ENCODE measurements at places on chromosomes 1 and 21.

- DNase-seq, result no peak
Measured at GRCh38 chr1:54070171-54070837, 16.9 kb downstream of the TCEANC2 start.

DNA sequence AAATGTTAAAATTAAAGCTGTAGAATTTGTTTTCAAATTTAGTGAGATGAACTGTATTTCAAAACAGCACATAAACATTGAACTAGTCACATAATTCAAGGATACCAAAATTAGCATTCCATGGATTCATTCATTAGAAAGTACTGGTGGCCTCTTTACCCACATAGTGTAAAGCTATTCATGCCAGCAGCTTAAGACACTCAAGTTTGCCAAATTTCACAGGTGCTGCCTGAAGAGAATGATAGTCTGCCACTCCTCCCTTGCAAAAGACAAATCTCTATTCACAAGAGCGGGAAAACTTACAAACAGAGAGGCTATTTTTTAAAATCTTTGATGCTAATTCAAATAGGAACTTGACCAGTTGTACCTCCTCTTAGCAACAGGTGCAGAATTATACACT lies 337.0 kb downstream of the BRINP3 start:
- DNase-seq, result no peak

DNA sequence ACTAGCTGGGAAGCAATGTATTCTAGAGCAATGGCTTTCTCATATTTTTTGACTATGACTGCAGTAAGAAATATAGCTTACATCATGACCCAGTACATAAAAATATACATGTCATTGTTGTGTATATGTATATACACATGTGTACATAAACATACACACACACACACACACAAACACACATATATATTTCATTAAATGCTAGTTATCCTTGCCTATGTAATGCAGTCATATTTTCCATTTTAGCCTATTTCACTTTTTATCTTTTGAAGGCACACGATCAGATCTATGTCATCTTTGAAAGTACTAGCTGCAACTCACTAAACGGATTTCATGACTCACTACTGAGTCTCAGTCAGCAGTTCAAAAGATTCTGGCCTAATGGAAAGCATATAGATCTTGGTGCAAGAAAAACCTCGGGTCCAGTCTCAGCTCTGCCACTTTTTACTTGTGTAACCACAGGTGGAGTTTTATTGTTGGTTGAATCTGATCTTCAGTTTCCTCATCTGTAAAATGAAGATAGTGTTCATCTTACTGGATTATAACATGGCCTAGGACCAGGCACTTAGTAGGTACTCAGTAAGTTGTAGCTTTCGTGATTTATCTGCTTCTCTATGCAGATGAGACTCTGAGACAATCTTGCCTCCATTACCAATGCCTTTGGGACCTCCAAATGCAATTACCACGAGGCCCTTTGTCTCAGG lies 325.6 kb downstream of the RRAGC start:
- DNase-seq, result no peak

- DNase-seq, result no peak
Measured at GRCh38 chr1:41856944-41857285, 61.8 kb downstream of the HIVEP3 start.

DNA sequence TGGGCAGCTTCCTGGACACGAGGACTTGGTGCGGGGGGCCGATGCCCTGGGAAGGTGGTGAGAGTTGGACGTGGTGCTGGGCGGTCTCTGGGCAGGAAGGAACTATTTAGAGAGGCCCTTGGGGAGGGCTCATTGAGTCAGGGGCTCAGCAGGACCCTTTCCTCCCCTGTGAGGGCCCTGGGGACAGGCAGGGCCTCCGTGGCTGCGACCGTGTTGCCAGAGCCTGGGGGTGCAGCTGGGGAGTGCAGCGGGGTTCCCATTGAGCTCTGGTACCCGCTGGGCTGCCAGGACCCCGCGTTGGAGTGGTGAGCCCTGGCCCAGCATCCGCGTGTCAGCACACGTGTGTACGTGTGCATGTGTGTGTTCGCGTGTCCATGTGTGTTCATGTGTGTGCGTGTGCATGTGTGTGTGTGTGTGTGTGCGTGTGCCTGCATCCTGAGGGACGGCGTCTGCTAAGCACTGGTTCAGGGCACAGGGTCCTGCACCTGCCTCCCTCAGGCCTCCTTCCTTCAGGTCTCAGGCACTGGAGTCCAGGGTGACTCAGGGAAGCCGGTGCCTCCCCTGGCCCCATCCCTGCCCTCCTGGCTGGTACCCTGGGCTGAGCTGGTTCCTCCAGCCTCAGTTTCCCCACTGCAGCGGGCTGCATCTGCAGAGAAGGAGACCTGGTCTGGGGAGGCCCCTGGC lies 10.7 kb downstream of the RNF223 start:
- no peak for DNase-seq

DNA sequence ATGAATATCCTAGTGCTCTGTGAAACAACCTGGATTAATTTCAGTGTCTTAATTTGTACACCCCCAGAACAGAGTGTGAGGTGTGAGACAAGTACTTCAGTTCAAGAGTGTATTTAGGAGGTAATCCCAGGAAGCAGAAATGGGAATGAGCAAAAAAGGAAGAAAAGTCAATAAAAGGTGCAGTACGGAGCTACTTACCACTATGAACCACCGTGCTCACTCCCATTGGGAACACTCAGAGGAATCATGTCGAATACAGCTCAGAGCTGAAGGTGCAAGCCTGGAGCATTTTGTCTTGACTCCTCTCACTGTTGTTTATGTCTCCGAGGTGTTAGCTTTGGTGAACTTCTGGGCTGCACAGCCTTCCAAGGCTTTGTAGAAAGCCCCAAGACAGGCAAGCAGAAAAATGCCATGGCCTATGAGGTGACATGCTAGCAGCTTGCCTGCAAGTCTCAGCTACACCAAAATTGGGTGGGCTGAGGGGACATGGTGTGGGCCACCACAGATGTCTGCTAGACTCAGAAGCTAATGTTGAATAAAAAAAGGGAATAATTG lies 7.4 kb upstream of the SVBP start:
- DNase-seq, result no peak

DNA sequence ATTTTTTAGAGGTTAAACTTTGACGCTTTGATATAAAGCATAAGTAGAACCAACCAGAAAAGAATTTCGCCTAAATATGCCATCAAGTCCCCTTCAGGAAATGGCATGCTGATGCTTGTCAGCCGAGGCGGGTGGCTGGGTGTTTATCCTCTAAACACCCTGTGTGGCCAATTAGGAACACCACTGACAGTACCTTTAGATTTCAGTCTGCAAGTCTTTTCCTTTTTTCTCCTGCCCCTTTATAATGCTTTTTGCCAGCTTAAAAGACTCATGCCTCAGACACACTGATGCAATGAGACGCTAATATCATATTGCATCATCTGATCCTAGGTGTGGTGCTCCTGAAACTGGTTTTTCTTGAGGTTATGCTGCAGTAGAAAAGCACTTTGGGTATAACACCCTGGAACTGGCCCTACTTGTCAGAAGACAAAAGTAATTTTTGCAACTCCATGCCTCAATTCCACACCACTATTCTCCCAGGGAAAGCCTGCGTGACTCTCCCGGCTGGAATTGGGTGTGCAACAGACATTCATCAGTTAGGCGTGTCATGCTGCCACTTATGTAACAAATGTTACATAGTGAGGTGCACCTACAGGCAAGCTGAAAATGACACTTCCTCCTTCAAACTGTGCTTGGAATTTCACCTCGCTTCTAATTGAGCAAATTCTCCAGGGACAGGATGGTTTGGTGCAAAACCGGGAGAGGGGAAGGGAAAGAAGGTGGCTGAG lies 2.0 kb upstream of the RCC2 start:
- no peak for DNase-seq

GRCh38 chr1:12047120-12047876 lies 15.8 kb upstream of the TNFRSF8 start:
- DNase-seq, result no peak

Data from activated naive CD4-positive, alpha-beta T cell (primary cell).